ENCODE measurements at places on chromosomes 13 and 19. TPM values are rescaled to one million over a fixed set of nuclear protein-coding genes. Genes with fewer than 3 reads are reported as not detected.

- H3K36me3 ChIP-seq, result no peaks in the 10 kb centered on the region
- no peak overlapping the region for H3K4me3 ChIP-seq
- no peak overlapping the region for H3K27ac ChIP-seq
- H3K4me1 ChIP-seq, result peaks cover 30% of the 10 kb centered on the region
Measured at GRCh38 chr19:3105641-3106508, 11.7 kb downstream of the GNA11 start.

DNA sequence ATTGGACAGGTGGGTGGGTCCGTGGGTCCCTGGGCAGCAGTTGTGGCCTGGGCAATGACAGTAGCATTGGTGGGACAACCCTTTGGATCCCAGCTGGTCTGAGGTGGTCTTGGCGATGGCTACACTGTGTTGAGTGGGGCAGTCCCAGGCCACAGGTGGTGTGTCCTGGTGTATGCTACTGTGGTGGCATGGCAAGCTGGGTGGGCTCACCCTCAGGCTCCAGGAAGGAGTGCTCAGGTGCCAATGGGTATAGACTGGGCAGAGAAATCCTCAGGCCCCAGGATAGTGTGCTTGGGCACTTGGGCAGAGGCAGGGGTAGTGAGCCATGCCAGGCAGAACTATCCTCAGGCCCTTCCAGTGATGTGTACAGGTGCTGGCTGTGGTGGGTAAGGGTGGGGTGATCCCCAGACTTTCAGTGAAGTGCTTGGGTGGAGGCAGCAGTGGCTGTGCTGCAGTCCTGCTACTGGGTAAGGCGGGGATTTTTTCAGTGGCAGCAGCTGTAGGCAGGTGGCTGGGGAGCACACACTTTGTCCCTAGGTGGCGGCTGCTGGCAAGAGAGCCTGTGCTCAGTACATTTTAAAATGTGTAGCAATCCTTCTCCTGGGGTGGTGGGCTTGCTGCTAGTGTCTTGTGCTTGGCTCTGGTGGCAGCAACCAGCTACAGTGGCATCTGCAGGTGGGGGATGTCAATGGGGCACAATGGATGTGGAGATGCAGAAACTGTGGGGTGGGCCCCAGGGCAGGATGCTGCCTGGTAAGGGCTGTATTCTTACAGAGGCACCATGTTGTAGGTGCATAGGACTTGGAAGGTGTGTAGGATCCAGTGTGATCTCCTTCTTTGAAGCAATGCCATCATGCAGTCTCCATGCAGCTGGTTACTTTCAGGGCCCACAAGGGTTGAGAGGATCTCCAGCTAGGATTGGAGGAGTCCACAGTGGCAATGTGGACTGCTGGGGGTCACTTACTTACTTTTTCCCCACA lies 64.9 kb downstream of the DNAJC3 start:
- no peaks in the 10 kb centered on the region for H3K4me1 ChIP-seq
- no peaks in the 10 kb centered on the region for H3K27me3 ChIP-seq
- DNase-seq, result no peak

NCR1 gene
- total RNA-seq, result not detected

DNA sequence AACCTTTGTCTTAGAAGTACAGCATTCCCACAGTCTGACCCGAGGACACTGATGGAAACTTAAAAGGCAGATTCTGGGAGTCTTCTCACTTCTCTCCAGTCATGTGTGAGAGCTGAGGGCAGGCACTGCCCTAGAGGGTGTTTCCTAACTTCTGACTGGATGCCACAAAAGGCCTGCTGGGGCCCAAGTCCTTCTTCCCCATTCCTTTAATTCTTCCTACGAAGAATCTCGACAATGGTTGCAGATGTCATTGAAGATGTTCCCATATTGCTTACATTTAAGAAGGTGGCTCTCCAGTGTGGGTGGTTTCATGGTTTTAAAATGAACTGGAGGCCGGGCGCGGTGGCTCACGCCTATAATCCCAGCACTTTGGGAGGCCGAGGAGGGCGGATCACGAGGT lies 27.4 kb upstream of the ZNF564 start:
- no peak overlapping the region for H3K4me3 ChIP-seq
- no peak for DNase-seq
- no peak overlapping the region for H3K27ac ChIP-seq
- H3K4me1 ChIP-seq, result no peaks in the 10 kb centered on the region
- H3K36me3 ChIP-seq, result peaks cover 26% of the 10 kb centered on the region

DNA sequence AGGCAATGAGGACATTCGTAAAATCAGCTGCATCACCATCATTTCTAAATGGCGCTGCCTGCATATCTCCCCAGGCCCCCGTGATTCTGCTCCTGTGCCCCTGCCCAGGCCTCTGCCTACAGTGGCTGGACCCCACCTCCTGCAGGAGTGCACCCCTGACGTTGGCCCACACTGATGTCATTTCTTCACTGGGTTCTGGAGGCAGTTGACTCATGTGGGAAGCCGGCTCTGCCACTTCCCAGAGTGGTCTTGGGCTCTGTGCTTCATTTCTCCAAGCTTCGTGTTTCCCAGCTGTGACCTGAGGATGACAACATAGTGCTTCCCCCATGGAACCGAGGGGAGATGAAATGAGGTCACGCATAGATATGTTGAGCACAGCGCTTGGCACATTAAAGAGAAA lies 19.9 kb downstream of the CCNE1 start:
- H3K36me3 ChIP-seq, result no peaks in the 10 kb centered on the region
- no peak for DNase-seq

- H3K4me3 ChIP-seq, result no peak overlapping the region
- H3K4me1 ChIP-seq, result no peaks in the 10 kb centered on the region
- no peak overlapping the region for H3K27ac ChIP-seq
- peaks cover 9% of the 10 kb centered on the region for H3K27me3 ChIP-seq
- peak; percentile 11 for DNase-seq
Measured at GRCh38 chr19:15577184-15577771, 37.7 kb upstream of the CYP4F8 start.

GPC6 gene
- total RNA-seq, result 27.5 TPM

DNA sequence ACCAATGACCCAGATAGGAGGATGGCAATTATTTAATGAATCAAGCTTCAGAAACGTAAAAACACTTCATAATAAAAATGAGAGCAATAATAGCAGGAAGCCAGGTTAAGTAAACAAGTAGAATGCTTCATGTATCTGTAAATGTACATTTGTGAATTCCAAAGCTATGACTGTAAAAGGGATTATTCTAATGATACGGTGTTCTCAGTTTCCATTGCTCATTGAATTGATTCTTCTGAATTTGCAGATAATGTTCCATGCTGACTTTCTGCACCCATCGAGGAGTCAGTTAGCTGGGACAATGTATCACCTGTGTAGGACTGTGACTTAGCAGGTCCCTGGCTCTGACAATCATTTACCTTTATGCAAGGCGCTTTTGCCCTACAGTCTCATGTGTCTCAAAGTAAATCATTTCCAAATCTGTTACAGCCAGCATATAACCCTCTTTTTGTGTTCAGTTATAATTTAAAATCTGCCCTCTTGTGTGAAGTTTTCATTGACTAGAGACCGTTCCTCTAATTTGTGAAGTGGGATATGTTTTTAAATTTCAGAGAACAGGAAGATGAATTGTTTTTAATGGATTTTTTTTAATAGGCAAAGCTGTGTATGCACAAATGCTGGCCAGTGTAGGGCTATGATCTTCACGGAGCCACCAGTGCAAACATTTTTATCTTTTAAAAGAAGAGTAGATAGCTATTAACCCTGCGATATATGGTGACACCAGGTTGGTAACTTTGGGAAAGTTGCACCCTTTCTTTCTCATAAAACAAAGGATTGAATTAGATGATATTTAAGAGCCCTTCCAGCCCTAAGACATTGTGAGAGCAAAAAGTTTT lies 267.1 kb downstream of the KLF5 start:
- H3K27ac ChIP-seq, result no peak overlapping the region
- no peak for DNase-seq
- H3K4me3 ChIP-seq, result no peak overlapping the region
- no peaks in the 10 kb centered on the region for H3K4me1 ChIP-seq
- no peaks in the 10 kb centered on the region for H3K36me3 ChIP-seq

DNA sequence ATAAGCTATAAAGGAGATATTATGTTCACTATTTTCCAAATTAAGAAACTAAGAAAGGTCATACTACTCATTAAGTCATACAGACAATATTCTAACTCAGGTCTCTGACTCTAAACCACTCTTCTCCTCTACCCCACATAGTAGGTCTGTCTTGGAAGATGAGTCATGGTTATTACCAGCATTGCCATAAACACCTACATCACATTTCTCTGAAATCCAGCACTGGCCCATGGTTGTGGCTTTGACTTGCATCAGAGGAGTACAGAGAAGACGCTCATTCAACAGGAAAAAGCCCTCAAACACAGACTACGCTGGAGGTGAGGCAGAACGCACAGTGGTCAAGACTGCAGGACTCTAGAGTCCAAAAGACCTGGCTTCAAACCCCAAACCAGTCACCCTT lies 476.8 kb downstream of the COG6 start:
- no peaks in the 10 kb centered on the region for H3K27me3 ChIP-seq
- H3K4me1 ChIP-seq, result no peaks in the 10 kb centered on the region
- no peak for DNase-seq
- H3K36me3 ChIP-seq, result no peaks in the 10 kb centered on the region

- H3K4me3 ChIP-seq, result no peak overlapping the region
- no peaks in the 10 kb centered on the region for H3K27me3 ChIP-seq
- H3K36me3 ChIP-seq, result no peaks in the 10 kb centered on the region
- no peak for DNase-seq
Measured at GRCh38 chr13:51587372-51587771, 3.1 kb downstream of the WDFY2 start.

IFNL2 gene
- not detected for total RNA-seq

- no peaks in the 10 kb centered on the region for H3K4me1 ChIP-seq
- DNase-seq, result no peak
- no peak overlapping the region for H3K4me3 ChIP-seq
- H3K36me3 ChIP-seq, result no peaks in the 10 kb centered on the region
- no peaks in the 10 kb centered on the region for H3K27me3 ChIP-seq
Measured at GRCh38 chr13:42752731-42753130, 28.7 kb upstream of the FAM216B start.

DNA sequence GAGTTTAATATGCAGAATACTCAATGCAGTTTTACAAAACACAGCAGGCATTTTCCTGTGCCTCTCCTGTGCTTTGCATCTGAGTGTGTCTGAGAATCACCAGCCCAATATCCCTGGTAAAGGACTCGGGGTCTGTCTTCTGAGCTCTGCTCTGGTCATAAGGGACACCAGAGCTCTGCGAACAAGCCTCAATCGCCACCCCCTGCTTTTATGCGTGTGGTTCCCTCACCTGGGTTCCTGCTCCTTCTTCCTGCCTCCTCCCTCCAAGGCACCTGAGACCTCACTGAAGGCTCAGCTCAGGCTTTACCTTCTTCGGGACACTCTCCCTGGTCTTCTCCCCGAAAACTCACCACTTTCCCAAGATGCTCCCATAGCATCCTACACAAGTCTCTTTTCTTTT lies 84.5 kb downstream of the EFNB2 start:
- H3K4me3 ChIP-seq, result no peak overlapping the region
- no peak for DNase-seq
- H3K36me3 ChIP-seq, result no peaks in the 10 kb centered on the region

N4BP2L1 gene
- total RNA-seq, result 17.7 TPM

ZNF816 gene
- 8.4 TPM for total RNA-seq

SH2D3A gene
- 0.66 TPM for total RNA-seq

DNA sequence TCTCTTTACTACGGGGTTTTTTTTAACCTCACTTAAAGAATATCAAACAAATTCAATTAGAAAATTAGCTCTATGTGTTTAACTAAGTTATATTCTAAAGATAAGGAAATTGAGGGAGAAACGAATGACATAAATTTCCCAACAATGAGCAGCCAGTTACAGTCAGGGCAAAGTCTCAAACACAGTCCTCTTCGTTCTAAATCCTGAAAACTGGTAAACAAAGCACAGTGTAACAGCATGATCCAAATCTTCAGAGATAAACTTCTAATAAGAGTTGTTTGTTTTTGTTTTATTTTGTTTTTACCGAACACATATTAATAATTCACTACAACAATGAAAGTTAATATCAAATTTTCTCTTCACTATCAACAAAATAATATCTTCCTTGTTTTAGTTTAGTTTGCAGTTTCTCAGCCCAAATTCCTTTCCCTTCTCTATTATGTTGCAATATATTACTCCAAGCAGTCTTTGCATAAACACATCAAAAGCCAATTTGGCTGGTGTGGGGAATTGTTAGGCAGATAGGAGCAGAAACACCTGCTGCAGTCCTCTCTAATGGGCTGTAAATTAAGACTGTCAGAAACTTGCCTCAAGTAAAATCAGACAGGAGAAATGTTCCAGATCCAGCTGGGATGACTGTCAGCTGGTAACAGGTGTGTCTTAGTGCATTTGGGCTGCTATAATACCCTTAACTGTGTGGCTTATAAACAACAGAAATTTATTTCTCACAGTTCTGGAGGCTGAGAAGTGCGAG lies 106.5 kb upstream of the SGCG start:
- DNase-seq, result no peak
- H3K4me1 ChIP-seq, result no peaks in the 10 kb centered on the region
- H3K36me3 ChIP-seq, result no peaks in the 10 kb centered on the region
- no peak overlapping the region for H3K4me3 ChIP-seq
- H3K27ac ChIP-seq, result peak overlapping the region; percentile 17

PTGIR gene
- 3.1 TPM for total RNA-seq

- peak; percentile 41 for DNase-seq
- H3K4me3 ChIP-seq, result no peak overlapping the region
- H3K4me1 ChIP-seq, result peaks cover 53% of the 10 kb centered on the region
- H3K27me3 ChIP-seq, result no peaks in the 10 kb centered on the region
- no peaks in the 10 kb centered on the region for H3K36me3 ChIP-seq
Measured at GRCh38 chr13:46648166-46648607, 95.2 kb downstream of the LRCH1 start.

- no peak overlapping the region for H3K4me3 ChIP-seq
- no peaks in the 10 kb centered on the region for H3K27me3 ChIP-seq
- no peaks in the 10 kb centered on the region for H3K36me3 ChIP-seq
- no peak overlapping the region for H3K27ac ChIP-seq
- H3K4me1 ChIP-seq, result no peaks in the 10 kb centered on the region
- DNase-seq, result no peak
Measured at GRCh38 chr13:66367356-66367755, 862.8 kb downstream of the PCDH9 start.

RASL11A gene
- total RNA-seq, result 14.1 TPM

All from sigmoid colon (tissue), 7 donors.